Stimulated activated CD8-positive, alpha-beta memory T cell treated with anti-CD3 and anti-CD28 coated beads, Interleukin-4, amount 100 ng/mL, for 24 hours (primary cell): ENCODE measurements at places on chromosomes 2 and 18.

DNA sequence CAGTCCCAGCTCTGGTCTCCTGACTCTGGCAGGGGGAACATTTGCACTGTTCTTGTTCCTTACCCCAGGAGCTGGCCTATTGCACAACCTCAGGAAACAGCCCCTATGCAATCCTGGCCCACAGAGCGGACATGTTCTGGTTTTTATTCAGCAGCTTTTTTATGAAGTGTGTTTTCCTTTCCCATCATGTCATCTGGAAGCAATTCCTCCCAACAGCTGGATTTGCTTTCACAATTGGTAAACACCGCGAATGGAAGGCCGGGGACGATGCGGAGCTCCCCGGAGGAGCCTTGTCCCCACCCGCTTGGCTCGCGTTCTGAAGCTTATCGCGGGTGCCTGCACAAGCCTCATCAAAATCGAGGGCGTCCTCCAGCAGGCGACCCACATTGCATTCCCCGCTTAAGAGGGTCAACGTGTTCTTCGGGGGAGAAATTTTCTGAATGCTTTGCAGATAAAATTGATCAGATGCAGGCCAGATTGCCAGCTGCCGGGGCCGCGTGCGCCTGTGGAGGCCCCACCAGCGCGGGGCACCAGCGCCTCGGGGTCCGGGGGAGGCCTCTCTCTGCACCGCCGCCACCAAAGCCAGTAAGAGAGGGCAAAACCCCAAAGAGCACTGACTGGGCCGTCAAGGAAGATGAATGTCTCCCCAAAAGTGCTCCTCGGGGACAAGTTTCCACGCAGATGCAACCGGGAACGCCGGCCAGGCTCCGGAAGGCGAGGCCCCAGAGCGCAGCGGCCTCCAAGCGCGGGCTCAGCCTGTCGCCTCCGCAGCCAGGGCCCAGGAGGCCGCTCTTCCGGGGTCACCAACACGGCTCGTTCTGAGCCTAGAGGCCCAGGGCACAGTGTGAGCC, 60.3 kb upstream of the SP3 start:
- no peak for DNase-seq

DNA sequence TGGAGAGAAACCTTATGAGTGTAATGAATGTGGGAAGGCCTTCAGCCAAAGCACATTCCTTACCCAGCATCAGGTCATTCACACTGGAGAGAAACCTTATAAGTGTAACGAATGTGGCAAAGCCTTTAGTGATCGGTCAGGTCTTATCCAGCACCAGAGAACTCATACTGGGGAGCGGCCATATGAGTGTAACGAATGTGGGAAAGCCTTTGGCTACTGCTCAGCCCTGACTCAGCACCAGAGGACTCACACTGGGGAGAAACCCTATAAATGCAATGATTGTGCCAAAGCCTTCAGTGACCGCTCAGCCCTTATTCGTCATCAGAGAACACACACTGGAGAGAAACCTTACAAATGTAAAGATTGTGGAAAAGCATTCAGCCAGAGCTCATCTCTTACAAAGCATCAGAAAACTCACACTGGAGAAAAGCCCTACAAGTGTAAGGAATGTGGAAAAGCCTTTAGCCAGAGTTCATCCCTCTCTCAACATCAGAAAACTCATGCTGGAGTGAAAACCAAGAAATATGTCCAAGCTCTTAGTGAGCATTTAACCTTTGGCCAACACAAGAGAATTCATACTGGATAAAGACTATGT, 7.8 kb downstream of the ZNF892 start:
- no peak for DNase-seq

DNA sequence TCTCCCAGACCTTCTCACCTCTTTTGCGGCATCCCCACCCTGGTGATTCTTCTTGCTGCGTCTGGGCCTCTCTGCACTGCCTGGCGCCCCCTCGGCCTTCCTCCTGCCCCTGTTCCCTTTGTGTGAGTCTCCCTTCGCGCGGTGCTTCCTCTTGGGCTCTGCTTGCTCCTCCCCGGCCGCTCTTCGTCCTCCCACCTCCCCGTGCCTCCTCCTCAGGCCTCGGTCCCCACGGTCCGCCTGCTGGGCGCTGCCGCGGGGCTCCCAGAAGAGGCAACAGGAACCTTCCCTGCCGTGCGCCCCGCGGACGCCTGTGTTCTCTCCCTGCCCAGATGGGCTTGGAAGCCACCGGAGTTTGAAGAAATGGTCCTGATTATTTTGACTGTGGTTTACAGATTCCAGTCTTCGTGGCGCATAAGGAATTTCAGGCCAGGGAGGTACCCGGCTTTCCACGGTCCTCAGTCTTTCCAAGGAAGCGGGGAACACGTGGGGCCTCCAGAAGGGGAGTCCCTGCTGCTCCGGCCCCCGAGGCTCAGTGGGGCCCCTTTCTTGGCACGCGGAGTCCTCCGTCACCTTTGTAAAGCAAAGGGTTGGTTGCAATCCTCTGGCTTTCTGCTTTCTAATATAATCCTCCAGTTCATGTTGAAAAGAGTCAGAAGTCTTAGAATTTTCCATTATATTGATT, 13.1 kb downstream of the RNU2-63P start:
- no peak for DNase-seq

- DNase-seq: no peak
Measured at GRCh38 chr2:12549641-12550040, 167.1 kb upstream of the TRIB2 start.

- DNase-seq: no peak
Measured at GRCh38 chr2:84492571-84492970, 23.7 kb upstream of the DNAH6 start.

GRCh38 chr2:35852-36251, 10.5 kb downstream of the FAM110C start:
- DNase-seq: no peak

- DNase-seq: no peak
Measured at GRCh38 chr2:207970826-207971180, 54.5 kb downstream of the PLEKHM3 start.

DNA sequence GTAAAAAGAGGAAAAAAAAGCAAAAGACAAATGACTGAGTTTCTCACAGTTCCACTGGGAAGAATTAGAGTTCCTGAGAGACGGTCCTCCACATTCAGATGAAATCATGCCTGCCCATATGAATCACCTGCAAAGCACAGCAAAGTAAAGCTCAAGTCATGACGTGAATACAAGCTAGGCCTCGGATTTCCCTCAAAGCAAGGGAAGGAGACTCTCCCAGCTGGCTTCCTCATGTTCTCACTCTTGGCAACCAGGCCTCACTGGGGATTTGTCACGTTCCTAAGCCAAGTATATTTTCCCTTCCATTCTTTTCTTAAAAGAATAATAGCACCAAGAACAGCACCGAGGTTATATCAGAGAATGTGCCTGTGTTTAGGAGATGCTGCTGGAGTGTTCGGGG, 47.0 kb downstream of the CYP27C1 start:
- DNase-seq: no peak

GRCh38 chr2:222572751-222573174, 83.1 kb downstream of the FARSB start:
- DNase-seq: no peak

DNA sequence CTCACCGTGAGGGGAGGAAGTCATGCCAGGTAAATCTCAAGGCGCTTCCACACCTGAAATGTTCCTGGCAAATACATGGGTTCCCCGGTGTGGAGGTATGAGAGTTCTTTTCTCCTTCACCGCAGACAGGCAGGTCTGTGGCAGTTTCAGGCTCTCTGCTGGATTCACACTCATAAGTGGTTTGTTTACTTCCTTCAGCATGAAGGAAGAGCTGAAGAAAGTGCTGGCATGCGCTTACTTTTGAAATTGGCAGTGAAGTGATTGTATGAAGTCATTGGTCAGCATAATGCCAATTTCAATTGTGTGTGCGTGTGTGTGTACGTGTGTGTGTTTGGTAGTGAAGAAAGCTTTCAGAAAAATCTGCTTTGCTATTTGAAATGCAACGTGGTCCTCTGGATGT, 43.4 kb downstream of the RNF144A start:
- no peak for DNase-seq

- DNase-seq: no peak
Measured at GRCh38 chr2:195648787-195649186, 8.2 kb upstream of the SLC39A10 start.
